Astrocyte of the spinal cord (primary cell): ENCODE measurements at places on chromosomes 2 and 18.

DNA sequence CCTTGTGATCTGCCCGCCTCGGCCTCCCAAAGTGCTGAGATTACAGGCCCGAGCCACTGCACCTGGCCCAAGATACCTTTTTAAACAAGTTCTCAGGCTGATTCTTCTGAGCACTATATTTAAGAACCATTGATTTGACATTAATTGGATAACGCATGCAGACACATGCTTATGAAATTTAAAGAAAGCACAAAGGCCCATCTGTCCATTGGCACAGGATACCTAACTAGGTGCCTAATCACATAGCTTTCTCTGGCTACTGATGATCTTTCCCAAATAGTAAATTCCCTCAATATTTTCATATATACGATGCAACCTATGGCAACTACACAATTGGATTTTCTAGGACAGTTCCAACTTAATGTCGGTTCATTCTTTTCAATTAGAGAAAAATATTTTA is 62.5 kb upstream of the STAM2 start:
- DNase-seq: no peak

DNA sequence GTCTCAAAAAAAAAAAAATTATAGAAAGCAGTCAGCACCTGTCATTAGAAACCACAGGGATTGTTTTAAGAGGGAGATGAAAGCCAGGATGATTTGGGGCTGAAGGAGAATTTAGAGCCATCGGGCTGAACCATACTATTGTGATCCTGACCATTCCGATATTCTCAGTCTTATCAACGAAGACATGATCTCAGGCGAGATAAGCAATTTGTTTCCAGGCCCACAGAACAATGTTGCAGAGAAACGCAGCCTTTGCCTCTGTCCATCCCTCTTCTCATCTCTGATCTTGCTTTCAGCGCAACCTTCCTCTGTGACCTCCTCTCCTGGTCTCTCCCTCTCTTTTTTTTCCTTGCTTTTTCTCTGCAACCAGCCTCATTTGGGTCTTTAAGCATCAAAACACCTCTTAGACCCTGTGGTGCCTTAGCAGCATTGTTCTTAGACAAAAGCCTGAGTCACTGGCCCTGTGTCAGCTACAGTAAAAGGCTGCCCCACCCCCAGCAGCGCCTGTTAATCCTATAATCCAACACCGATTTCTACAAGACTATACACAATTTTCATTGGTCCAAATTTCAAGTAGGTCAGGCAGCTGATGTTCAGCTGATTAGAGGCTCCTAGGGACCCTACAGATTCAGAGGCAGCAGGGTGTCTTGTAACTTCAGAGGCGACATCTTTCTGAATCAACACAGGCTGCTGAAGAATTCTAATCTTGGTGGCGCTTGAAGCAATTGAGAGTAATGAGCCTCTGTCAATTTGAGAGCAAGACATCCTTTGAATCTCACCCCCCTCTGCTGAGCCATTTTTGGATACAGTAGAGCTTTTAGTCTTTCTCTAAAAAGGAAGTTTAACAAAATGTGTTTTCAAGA is 206.0 kb downstream of the NCK2 start:
- peak; percentile 3 for DNase-seq

- DNase-seq: no peak
Observed at GRCh38 chr2:191325651-191326365, 80.6 kb downstream of the MYO1B start.

DNA sequence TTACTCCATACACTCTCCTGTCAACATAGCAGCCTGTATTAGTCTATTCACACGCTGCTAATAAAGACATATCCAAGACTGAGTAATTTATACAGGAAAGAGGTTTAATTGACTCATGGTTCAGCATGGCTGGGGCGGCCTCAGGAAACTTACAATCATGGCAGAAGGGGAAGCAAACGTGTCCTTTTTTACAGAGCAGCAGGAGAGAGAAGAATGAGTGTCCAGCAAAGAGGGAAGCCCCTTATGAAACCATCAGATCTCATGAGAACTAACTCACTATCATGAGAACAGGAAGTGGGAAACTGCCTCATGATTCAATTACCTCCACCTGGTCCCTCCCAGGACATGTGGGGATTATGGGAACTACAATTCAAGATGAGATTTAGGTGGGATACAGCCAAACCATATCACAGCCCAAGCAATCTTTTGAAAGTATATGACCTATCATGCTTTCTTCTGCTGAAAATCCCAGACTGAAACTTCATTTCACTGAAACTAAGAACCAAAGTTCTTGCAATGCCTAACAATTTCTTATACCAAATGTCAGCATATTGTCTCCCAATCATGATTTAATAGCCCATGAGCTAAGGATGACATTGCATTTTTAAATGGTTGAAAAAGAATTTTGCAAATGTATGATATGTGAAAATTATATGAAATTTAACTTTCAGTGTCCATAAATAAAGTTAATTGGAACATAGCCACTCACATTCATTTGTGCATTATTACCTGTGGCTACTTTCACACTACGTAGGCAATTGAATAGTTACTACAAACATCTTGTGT is 686.8 kb upstream of the ZEB2 start:
- no peak for DNase-seq

- DNase-seq: no peak
Observed at GRCh38 chr2:190603374-190603773, 45.5 kb upstream of the NAB1 start.

DNA sequence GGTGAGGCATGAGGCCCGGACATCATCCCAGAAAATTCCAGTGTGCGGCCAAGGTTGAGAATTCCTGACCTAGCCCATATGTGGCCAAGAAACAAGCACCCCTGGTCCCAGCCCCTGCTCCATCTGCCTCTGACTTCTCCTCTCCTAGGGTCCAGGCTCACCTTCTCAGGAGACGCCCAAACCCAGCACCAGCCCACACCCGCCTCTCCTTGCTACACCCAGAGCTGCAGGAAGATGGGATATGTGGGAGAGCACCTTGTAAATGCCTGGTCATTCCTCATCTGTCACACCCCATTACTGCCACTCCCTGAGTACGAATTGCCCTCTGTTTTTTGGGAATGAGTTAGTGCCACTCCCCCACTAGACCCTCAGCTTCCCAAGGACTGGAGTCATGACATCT is 7.3 kb upstream of the ATP6V1B1 start:
- DNase-seq: no peak

GRCh38 chr2:31874071-31874470 is 136.7 kb downstream of the MEMO1 start:
- DNase-seq: no peak
